ENCODE measurements at places on chromosomes 13 and 19.
A peak's percentile ranks its signal among the peaks of the same experiment; 100 is the strongest.

DNA sequence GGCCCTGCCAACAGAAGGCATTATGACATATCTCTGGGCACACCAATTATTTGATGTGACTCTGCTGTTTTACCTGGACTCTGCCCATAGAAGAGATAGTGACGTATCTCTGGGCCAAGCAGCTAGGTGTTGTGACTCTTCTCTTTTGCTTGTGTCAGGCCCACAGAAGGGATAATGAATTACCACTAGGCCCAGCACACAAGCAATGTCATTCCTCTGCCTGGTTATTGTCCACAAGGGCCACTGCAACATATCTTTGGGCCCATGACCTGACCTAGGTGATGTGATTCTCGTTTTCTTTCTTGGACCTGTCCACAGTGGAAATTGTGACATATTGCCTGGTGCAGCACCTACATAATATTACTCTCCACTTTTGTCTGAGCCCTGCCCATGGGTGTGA, 65.1 kb upstream of the ZNF724 start:
- DNase-seq = no peak

GRCh38 chr19:15120135-15121026, 13.2 kb downstream of the SYDE1 start:
- DNase-seq = no peak

DNA sequence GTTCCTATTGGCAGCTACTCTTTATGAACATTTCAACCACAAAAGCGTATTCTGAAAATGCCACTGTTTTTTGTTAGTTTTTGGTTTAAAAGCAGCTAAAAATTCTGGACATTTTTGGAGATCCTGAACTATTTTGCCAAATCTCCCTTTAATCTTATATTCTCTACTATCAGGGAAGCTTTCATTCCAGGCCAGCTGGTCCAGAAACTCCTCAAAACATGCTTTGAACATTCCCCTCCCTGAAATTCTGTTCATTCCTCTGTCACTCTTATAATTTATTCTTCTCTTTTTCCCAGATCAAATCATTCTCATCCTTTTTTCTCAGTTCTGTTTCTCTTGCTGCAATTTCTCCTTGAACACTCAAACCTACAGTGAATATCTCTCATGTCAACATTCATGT, 790.9 kb upstream of the ARGLU1 start:
- DNase-seq = no peak

- no peak for DNase-seq
These were observed 287 bp upstream of the B3GLCT start for GRCh38 chr13:31199527-31199848.

- DNase-seq = no peak
These were observed 25.5 kb upstream of the IGFL1 start for GRCh38 chr19:46204008-46204407.

GRCh38 chr13:59747529-59747928, 416.2 kb downstream of the DIAPH3 start:
- no peak for DNase-seq

GRCh38 chr13:98182153-98182552, 5.1 kb upstream of the RNF113B start:
- no peak for DNase-seq

DNA sequence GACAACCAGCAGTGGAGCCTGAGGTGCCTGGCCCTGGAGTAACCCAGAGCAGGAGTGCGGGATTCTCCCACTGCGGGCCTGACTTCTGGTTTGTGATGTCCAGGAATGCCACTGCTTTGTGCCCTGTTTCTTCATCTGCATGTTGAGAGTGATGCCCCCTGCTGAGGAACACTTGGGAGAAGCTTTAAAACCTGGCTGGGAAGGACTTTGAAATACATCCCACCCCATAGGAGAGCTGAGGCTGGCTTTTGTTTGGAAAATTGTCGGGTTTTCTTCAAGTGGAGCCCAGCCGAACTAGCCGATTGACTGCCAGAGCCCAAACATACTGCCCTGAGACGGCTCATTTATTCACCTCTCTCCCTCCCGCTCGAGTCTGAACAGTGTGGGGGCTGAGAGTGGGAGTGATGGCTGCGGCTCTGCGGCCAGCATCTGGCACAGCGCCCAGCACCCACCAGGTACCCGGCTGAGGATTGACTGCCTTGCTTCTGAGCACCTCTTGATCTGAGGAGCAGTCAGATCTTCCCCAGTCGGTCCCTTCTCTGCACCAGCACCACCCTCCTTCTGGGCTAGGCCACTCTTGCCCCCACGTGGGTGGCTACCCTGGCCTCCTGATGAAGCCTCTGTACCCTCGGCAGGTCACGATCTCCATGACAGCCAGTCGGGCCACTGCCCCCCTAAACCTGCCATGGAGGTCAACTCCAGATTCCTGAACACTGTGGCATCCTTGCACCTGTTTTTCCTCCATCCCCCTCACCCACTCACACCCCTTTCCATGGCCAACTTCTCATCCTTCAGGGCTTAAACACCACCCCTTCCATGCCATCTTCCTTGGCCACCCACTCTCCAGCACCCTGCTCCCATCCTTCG, 148.9 kb downstream of the SIPA1L3 start:
- no peak for DNase-seq

DNA sequence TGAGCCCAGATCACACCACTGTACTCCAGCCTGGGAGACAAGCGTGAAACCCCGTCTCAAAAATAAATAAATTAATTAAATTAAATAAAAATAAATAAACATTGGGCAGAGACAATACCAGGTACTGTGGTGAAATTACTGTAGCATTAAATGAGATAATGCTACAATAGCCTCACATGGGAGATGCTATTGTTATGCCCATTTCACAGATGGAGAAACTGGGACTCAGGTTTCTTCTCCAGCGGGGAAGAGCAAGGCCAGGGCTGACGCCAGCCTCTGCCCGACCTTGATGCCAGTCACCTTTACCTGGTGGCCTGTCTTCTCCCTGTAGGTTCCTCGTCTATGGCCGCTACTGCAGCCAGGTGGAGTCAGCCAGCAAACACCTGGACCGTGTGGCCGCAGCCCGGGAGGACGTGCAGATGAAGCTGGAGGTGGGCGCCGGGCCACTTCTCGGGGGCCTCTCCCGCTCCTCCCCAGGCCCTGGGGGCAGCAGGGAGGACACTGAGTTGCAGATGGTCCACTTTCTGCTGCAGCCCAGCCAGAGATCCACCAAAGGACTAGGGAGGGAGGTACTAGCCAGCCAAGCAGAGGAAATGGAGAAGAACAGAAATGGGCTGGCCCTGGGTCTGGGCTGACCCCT, 53.9 kb downstream of the VAV1 start:
- DNase-seq = no peak

GRCh38 chr13:71149046-71149445, 718.0 kb downstream of the DACH1 start:
- DNase-seq = peak; percentile 42

DNA sequence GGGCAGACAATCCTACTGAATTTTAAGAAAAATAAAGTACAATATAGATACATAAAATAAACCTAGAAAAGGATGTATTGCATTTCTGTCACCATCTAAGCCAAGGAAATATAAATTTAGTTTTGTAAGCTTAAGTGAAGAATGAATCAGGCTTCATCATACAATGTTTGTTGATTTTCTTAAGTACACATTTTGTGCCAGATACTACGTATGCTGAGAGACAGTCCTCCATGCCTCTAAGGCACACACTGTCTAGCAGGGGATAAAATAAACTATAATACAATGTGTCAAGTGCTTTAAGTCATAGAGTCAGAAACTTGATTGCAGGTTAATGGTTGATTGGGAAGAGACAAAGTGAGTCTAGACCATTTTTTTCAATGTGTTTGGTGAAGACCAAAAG, 465.7 kb downstream of the TBC1D4 start:
- DNase-seq = no peak

DNA sequence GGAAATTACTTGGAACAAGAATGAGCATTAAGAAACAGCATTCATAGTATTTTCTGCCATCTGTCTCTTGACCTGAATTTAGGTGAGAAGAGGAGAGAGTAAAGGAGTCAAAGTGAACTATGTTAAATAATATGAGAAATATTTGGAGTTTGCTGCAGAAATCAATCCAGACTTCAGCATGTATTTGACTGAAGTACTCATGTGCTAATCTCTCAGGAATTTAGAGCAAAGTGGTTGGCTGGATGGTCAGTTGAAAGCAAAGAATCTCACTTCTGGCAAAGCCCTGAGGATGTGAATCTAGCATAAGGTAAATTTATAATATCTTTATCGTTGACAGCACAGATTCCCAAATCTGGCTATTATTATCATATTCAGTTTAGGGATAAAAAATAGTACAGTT, 394.3 kb downstream of the PCDH17 start:
- no peak for DNase-seq

DNA sequence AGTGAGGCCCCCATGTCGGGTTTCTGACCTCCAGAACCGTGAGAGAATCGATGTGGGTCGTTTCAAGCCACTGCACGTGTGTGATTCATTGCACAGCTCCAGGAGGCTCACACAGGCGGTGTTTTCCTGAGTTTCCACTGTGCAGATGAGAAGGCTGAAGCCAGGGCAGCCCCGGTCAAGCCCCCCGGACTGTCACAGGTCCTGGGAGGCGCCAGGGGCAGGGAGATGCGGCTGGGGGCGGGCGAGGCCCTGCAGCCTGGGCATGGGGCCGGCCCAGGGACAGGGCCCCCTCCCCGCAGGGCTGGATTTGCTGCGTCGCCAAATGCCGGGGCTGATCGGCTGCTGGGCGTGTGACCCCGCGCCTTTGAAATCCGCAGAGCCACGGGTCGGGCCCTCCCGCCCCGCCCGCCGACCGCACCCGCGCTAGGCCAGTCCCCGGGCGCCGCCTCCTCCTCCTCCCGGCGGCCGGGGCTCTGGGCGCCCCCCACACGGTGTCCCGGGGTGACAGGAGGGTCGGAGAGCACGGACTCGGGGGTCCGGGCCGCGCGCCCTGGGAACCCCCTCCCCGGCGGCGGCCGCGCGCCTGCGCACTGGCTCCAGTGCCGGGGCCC, 9.9 kb upstream of the MKNK2 start:
- no peak for DNase-seq

GRCh38 chr19:55526216-55527196, 10.4 kb downstream of the SBK2 start:
- peak; percentile 51 for DNase-seq

- no peak for DNase-seq
These were observed 24.7 kb downstream of the MAP2K2 start for GRCh38 chr19:4099041-4099764.

DNA sequence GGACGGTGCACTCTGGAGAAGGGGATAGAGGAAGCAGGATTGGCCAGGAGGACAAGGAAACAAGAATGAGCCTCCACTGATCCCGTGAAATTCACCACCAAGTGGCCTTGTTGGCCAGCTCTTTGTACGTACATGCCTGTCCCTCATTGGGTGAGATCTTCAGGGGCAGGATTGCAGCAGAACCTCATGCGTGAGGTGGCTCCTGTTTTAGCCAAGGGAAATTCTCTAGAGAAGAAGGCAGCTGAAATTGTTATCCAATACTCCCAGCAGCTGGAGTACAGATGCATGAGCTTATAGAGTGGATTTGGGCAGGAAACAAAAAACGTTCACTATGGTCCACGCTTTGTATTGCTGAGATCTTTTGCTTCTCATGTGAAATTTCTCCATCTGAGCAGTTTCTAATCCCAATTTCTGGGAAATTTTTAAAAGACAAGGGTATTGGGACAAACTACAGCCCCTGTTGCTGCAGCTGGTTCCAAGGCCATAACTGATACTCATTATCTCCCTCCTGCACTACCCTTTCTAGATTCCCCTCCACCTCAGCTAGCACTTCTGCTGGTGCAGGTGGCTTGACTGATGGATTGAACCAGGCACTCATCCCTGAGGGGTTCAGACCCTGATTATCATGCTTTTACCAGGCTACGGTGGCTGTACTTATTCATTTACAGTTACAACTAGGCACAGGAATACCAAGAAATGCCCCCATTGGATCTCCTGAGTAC, 3.9 kb upstream of the RNF6 start:
- no peak for DNase-seq

- DNase-seq = no peak
These were observed 15.1 kb upstream of the CEBPG start for GRCh38 chr19:33358408-33358807.

DNA sequence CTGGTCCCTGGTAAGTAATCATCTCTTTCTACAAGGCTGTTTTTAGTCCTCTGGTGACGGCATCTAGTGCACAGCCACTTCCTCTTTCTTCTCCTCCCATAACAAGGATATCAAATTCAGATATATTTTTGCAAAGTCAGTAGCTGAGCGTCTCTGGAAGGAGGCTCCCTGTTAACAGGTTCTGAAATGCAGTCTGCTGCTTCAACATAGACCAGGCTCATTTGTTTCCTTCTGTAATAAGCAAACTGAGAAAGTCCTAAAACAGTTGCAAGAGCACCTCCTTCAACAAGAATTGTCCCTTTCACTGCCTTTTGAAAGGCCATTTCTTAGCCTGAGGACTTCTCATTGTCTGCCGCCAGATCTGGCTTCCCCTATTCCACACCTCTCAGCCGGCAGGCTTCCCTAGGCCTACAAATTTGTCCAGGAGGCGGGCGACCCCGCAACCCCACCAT, 7.4 kb upstream of the ZSCAN5A start:
- DNase-seq = no peak

Measured in NCI-H2081 treated with DMSO at 0.1 percent for 48 hours (cell line).